ENCODE measurements at places on chromosomes 2 and 18.
A peak's percentile ranks its signal among the peaks of the same experiment; 100 is the strongest.

GRCh38 chr2:231545105-231545902 lies 15.1 kb upstream of the NMUR1 start:
- DNase-seq: no peak

DNA sequence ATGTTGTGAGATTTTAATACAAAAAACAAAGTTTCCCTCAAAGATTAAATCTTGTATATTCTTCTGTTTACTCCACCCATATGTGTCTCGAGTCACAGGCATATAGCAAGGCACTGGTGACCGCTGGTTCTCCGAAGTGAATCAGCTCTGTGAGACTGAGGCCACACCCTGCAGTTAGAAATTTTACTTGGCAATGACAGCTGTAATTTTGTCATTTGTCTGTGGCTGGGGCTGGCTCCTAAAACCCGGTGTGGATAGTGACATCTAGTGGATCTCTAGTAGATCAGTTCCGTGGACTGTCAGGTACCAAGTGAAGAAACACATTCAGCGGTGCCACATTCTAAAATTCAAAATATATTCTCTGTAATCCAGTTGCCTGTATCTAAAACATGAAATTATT lies 278.0 kb downstream of the NEDD4L start:
- peak; percentile 64 for DNase-seq

- no peak for DNase-seq
Observed at GRCh38 chr18:6979954-6980353, 137.6 kb downstream of the LAMA1 start.

GRCh38 chr18:79948719-79949411 lies 2.6 kb downstream of the SLC66A2 start:
- DNase-seq: no peak

DNA sequence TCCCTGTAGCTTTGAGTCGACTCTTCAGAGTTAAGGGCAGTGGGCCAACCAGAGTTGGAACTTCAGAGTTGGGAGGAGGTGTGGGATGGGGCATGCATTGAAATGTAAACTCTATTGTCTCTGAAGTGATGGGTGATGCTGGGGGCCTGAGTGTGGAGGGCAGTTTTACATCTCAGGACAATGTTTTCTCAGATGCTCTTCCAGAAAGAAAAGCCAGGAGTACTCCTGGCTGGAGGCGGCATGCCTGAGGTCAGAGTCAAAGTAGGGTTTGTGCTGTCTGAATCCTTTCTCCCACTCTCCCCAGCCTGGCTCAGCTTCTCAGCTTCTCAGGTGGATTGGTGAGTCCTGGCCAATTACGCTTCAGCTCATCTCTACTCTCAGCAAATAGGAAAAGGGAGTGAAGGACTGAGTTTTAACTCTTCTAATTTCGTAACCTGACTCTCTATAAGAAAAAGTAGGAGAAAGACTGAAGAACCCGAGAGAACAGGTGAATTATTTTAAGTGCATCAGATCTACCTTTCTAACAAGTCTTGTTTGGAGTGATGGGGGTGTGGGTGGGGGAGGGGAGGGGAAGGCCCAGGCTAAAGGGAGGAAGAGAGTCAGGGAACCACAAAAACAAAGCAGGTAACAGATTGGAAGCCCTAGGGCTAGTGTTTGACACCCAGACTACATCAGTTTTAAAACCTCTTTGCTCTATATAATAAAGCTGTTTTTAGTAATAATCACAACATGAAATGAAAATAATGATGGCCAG lies 107.5 kb upstream of the PELI1 start:
- no peak for DNase-seq

GRCh38 chr2:212154477-212154878 lies 384.1 kb downstream of the ERBB4 start:
- no peak for DNase-seq

GRCh38 chr2:70044290-70045040 lies 42.8 kb upstream of the PCBP1 start:
- DNase-seq: no peak

GRCh38 chr2:183495079-183495478 lies 370.8 kb downstream of the NUP35 start:
- no peak for DNase-seq

GRCh38 chr18:33205777-33206176 lies 234.7 kb downstream of the CCDC178 start:
- DNase-seq: no peak

DNA sequence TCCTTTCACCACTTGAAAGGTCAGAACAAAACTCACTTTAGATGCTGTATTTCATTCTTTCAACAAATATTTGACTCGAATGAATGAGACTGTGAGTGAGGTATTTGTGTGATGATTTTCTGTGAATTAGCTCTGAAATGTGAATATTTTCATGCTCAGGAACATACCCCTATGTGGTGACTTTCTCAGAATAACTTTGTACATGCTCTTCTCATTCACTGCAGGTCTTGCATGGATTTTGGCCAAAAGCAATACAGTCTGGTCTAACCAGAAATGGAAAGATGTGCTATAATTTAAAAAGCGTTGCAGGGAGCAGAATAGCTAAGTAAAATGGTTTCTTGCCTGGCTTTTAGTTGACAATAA lies 75.5 kb downstream of the MYCN start:
- DNase-seq: no peak

GRCh38 chr2:130258356-130258755 lies 60.1 kb upstream of the TUBA3E start:
- DNase-seq: no peak

GRCh38 chr2:27705851-27706622 lies 42.3 kb downstream of the SLC4A1AP start:
- peak; percentile 76 for DNase-seq

DNA sequence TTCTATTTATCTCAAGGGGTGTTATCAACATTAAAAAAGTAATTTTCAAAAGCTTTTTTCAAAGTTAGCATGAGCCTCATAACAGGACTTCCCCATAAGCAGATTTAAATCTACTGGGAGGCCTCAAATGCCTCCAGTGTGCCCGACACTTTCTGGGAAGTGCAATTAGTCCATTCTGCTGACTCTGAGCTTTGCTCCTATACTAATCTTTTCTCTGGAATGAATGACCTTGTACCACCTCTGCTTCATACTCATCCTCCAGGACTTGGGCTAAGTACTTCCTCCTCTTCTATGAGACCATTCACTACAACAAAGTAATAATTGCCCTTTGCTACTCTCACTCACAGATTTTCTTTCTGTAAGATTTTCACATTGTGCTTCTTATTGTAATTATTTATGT lies 111.1 kb downstream of the RIT2 start:
- DNase-seq: no peak

Data from NCI-H446 treated with DMSO at 0.1 percent for 48 hours (cell line).